ENCODE measurements at places on chromosomes 2 and 18. TPM values are rescaled to one million over a fixed set of nuclear protein-coding genes. Genes with fewer than 3 reads are reported as not detected.

The PRSS56 gene
- not detected for total RNA-seq

The INPP5D gene
- 6.5 TPM for total RNA-seq

GRCh38 chr2:168118733-168119514 is 128.5 kb downstream of the STK39 start:
- no peak for DNase-seq

GRCh38 chr2:53727921-53728320 is 39.7 kb upstream of the CHAC2 start:
- DNase-seq, result no peak

DNA sequence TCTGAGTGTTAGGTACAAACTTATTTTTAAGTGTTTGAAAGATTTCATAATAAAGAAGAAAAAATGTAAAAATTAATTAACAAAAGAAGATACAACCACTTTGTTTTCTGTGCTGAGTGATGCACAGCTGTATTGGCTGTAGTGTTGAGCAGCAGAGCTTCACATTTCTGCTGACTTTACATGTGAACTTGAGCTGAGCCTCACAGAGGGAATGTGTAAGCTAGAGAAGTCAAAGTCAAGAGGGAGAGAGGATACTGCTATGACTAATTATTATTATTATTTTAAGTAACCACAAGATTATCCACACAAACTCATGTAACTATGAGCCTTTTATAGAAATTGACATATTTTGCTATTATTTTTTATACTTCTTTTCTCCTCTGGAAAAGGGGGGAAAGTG is 159.1 kb upstream of the ZSWIM2 start:
- no peak for DNase-seq

GRCh38 chr2:8472545-8473323 is 209.1 kb upstream of the ID2 start:
- DNase-seq, result no peak

Data from right lobe of liver (tissue), 6 donors.